Progenitor cell of endocrine pancreas (in vitro differentiated cells): ENCODE measurements at places on chromosomes 7 and 10. TPM values are rescaled to one million over a fixed set of nuclear protein-coding genes. Genes with fewer than 3 reads are reported as not detected.

DNMBP gene
- total RNA-seq: 43.8 and 47.5 TPM in 2 replicates

CYP2C19 gene
- total RNA-seq: 0.42 TPM in 1 of 2 replicates, not detected in the other

RNLS gene
- 7.5 and 9.2 TPM in 2 replicates for total RNA-seq

DNA sequence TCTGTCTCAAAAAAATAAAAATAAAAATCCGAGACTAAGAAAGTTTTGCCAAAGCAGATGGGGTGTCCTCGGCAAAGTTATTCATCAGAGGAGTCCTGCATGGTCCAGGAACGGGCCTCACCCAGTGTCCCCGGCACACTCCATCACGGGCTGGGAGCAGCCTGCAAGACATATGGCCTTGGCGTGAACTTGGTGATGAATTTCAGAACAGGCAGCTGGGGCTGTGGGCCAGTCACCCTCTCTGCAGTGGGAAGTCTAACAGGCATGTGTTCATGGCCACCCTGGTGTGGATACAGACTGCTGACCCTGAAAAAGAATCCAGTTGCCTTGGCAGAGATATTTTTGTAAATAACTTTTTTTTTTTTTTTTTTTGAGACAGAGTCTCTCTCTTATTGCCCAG is 34.7 kb downstream of the NPTX2 start:
- DNase-seq: no peak

DNA sequence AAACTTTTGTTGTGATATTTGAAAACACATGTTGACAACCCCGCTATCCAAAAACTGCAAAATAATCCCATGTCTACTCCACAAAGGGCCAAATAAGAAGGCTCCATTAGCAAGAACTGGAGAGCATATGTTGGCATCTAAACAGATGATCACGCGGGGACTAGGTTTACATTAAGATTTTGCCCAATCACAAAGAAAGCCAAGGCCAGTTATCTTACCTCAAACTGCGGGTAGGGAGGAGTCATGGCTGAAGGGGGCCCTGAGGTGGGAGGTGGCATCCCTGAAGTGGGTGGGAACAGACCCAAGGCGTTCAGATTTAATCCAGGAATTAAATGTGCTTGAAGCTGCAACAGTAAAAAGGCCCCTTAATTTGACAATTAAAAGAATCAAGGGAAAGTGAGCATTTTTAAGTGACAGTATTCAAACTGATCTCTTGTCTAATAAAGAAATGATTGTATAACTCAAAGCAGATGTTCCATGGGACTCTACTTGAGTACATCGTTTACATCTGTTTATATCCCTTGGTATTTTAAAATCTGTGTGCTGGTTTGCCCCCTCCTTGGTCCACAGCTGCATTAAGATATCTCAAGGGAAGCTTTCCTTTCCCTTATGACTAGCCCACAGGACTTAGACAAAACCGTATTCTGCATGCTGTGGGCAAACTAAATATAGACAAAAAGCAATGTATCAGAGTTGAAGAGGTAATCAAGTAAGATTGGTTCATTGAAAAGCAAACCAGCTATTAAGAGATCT is 42.9 kb downstream of the MALSU1 start:
- no peak for DNase-seq

- DNase-seq: no peak
Measured at GRCh38 chr7:158802535-158803366, 26.6 kb downstream of the ESYT2 start.

DNA sequence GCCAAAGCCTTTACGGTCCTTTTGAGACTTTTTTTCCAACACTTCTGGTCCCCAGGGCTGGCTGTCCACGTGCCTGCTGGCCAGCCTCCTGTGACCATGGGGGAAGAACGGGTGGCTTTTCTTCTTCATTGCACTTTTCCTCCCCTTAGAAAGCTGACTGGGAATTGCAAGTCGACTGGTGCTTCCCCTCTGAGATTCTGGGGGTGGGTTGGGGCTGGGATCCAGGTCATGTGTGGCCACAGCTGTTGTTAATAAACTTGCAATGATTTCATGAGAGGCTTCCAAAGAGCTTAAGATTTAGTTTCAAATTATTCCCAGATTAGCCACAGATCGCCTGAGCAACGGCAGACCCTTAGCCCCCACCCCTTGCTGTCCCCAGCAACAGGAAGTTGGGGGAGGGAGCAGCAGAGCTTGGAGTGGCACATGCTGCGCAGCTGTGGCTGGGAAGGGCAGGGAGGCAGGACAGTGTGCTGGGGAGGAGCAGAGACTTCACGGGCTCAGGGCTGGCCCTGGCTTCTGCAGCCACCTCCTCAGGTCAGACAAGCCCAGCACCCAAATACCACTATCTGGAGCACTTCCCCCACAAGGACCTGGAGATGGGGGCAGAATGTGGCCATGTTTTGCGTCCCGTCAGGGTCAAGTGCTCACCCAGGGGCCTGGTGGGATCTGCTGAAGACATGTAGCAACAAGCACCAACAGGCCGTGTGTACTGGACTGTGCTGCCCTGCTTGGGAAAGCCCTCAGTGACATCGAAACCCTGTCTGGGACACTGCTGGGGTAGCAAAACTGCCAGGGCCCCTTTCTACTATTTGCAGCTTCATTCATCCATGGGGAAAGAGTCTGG is 147.1 kb downstream of the RNF216 start:
- no peak for DNase-seq

- DNase-seq: no peak
Measured at GRCh38 chr10:36265741-36266140, 623.6 kb upstream of the FZD8 start.

GRCh38 chr10:79414714-79415113 is 30.7 kb downstream of the ZCCHC24 start:
- DNase-seq: no peak

- no peak for DNase-seq
Measured at GRCh38 chr10:50373821-50374501, 122.6 kb upstream of the ASAH2 start.
